Left renal pelvis (tissue), 4 donors: ENCODE measurements at places on chromosomes 1 and 21. TPM values are rescaled to one million over a fixed set of nuclear protein-coding genes. Genes with fewer than 3 reads are reported as not detected.

The AMY1B gene
- not detected for polyA plus RNA-seq

- no peak for DNase-seq
Measured at GRCh38 chr1:187689129-187689528, 860.4 kb downstream of the PLA2G4A start.

DNA sequence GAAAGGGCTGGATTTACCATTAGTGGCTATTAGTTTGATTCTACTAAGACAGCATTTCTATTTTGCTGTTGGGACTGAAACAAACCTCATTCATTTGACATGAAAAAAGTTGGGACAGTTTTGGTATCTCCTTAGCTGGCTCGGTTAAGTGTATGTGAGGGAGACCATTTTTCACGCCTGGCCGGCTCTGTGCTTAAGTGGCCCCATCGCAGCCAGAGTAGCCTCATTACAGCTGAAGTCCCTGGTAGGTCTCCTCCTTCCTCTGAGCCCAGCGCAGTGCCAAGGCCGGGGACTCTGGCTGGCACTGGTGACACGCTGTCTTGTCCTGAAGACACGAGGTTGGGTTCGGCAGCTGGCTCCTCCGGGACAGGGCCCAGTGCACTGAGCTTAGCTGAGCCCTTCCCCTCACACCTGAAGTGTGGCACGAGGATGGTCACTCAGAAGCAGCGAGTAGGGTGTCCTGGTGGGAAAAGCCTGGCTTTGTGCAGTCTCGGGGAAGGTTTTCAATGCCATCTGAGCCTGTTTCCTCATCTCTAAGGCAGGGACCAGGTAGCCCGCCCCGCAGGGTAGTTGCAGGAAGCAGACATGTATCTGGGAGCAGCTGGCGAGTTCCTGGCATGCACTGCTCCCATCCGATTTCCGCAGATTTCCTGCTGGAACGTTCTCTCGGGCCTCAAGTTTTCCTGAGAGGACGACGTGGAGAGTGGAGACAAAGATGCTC is 196.5 kb downstream of the DYRK1A start:
- no peak for DNase-seq

GRCh38 chr1:115753361-115753760 is 15.2 kb downstream of the CASQ2 start:
- no peak for DNase-seq

GRCh38 chr1:5351366-5351765 is 640.9 kb downstream of the NPHP4 start:
- no peak for DNase-seq

The LAPTM5 gene
- 33.0 TPM for polyA plus RNA-seq

The YTHDF2 gene
- 97.7 TPM for polyA plus RNA-seq

GRCh38 chr1:111448482-111448917 is 556 bp downstream of the WDR77 start:
- DNase-seq: no peak
